Stimulated activated CD4-positive, alpha-beta T cell treated with anti-CD3 and anti-CD28 coated beads, Interleukin-1b, Interleukin-23, amount 100 ng/mL, for 1 hour (primary cell): ENCODE measurements at places on chromosomes 12 and 14.

DNA sequence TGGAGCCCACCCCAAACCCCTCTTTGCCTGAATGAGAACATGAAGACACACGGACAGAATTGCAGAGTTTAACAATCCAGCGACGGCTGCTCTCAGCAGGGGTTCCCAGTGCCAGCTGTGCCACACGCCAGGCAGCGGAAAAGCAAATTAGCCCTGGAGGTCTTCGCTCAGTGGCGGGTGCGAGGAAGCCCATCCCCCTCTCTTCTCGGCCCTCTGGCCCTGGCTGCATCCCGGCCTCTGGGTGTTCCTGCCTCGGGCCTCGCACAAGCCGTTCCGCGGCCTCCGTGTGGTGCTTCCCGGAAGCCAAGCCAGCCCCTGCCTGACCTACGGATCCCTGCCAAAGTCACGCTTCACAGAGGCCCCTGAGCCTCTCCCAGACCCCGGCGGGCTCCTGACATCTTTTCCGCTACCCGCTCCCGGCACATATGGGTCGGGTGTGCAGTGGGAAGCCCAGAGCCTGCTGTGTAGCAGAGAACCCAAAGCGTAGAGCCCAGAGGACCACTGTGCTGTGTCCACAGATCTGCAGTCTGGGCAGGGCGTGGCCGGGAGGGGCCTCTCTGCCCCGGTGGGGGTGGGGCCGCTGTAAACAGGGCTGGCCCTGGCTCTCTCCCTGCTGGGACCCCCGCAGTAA lies 70.7 kb upstream of the GALNT9 start:
- no peak for DNase-seq

GRCh38 chr14:83940253-83940652 lies 1589.7 kb upstream of the FLRT2 start:
- DNase-seq = no peak

DNA sequence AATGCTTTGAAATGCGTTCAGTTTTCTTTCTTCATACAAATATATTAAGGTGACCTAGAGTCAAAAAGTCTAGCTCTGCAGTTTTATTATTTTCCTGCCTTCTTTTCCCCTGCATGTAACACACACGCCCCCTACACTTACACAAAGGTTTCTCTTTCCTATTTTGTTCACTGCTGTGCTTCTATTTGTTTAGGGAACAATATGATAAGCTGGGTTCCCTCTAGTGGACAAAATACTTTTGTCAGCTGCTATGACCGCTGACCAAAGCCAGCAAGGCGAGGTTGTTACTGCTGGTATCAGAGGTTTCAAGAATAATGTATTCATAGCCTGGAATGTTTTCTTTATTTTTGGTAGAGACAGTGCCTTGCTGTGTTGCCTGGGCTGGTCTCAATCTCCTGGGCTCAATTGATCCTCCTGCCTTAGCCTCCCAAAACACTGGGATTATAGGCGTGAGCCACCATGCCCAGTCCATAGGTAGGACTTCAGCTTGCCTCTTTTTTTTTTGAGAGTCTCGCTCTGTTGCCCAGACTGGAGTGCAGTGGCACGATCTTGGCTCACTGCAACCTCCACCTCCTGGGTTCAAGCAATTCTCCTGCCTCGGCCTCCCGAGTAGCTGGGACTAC lies 33.4 kb downstream of the FNTB start:
- no peak for DNase-seq

- DNase-seq = no peak
Measured at GRCh38 chr14:94394581-94395207, 6.3 kb upstream of the SERPINA1 start.

GRCh38 chr12:24379861-24380521 lies 430.5 kb upstream of the SOX5 start:
- DNase-seq = no peak

GRCh38 chr12:71594214-71594948 lies 69.3 kb downstream of the ZFC3H1 start:
- DNase-seq = no peak

- no peak for DNase-seq
Measured at GRCh38 chr12:89346741-89347324, 5.5 kb downstream of the DUSP6 start.

DNA sequence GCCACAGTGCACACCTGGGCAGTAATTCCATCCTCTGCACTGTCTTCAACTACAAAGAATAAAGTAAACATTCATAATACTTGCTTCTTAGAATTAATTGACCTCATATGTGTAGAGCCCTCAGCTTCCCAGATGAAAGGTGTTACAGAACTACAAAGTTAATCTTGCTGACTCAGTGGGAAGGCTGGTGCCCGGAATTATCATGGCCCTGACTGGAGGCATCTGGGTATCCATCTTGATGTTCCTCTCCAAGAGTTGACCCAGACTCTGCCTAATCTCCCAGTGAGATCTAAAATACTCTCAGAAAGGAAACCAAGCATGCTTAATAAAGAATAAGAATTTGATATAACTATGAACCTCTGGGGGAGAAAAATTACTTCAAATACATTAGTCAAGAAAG lies 147.0 kb upstream of the ARID2 start:
- no peak for DNase-seq

- no peak for DNase-seq
Measured at GRCh38 chr12:78192979-78193378, 362.3 kb downstream of the NAV3 start.

DNA sequence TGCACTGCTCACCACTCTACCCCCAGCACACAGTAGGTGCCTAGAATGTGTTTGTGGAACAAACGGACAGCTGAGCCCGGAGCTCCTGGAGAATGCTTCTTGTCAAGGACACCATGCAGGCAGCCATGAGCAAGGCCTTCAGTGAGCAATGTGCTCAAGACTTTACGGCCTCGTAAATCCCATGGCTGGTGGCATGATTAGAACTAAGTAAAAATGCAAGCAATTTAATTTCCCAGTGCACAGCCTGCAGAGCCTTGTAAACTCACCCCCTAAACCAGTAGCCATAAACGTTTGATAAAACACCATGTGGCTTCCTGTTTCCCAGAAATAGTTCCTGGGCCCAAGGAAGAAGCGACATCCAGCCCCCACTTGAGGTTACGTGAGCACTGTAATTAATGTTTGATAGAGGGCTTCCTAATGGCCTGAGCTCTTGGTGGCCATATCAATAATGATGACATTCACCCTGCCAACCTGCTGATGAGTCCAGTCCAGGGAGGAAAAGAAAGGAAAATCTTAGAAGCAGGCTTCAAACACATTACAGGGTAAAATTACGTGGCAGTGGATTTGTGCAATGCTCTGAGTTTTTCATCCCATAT lies 36.4 kb upstream of the FICD start:
- no peak for DNase-seq

DNA sequence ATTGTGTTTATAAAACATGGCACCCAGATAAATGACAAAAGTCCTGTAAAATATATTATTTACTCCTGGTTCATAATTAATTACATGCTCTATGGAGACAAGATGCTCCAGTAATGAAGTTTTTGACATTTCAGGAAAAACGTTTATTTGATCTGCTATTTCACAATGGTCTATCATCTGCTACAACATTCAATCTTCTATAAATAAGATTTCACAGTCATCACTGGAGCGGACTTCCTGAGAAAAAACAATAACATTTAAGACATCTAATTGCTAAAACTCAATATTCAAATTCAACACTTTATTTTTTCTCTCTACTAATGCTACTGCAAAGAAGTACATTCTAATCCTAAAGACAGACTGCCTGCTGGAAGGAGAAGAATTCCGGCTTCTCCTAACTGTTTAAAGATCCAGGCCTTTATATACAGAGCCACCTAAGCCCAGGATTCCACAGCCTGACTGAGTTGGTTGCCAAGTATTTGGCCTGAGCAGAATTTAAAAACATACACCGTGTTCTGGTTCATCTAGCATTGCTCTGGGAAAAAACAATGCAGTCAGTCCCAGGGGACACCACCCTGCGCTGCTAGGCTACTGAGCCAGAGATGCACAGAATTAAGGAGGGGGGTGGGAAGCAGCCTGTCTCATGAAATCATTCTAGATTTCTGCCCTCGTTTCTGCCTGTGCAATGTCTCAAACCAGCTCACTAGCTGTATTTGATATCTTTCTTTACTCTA lies 58.0 kb downstream of the TMTC1 start:
- no peak for DNase-seq
